SJSA1 (cell line): ENCODE measurements at places on chromosomes 3 and 15.

DNA sequence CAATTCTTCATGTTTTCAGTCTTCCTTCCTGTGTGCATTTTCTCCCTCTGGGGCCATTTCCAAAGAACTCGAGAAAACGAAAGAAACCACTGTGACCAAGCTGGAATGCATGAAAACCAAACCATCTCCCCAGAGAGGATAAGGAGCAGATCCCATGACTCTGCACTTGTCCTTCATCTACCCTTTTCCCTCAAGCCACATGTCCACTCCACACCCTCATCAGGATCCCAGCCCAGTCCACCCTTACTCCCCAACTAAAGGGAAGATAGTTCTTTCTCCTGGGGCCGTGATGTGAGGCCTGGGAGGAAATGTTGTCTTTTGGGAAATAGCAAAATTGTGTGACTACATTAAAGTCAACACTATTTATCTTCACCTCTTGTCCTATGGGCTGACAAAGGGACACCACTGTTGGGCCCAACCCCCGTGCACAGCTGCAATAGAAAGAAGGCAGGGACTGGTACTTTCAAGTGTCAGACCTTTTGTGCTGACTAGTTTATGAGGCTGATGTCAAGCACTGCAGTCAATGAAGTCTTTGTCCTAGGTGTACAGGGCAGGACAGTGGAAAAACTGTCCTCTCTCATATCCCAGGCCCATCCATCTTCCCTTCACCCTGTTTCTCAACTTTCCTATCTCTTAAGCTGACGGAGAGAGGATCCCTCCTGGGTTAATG, 487.1 kb upstream of the NR2F2 start:
- DNase-seq: no peak

DNA sequence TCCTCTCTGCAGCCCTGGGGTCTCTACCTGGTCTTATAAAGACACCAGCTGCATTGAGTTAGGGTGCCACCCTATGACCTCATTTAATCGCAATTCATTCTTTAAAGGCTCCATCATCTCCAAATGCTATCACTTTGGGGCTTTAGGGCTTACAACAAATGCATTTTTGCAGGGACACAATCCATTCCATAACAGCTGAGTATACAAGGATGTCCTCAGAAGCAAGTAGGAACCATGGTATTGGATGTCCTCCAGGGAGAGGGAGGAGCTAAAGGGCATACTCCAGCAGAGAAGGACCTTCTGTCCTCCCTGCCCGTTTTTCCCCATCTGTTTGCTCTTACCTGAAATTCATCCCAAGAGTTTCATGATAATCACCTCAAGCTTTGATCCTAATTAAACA, 30.3 kb downstream of the UMPS start:
- no peak for DNase-seq

DNA sequence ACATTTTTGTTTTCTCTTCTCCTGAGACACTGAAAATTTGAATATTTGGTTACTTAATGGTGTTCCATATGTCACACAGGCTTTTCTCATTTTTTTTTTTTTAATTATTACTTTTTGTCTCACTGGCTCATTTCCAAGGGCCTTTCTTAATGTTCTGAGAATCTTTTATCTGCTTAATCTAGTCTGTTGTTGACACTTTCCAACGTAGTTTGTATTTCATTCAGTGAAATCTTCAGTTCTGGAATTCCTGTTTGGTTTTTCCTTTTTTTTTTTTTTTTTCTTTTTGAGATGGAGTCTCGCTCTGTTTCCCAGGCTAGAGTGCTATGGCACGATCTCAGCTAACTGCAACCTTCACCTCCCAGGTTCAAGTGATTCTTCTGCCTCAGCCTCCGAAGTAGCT, 42.7 kb downstream of the NCK1 start:
- no peak for DNase-seq

DNA sequence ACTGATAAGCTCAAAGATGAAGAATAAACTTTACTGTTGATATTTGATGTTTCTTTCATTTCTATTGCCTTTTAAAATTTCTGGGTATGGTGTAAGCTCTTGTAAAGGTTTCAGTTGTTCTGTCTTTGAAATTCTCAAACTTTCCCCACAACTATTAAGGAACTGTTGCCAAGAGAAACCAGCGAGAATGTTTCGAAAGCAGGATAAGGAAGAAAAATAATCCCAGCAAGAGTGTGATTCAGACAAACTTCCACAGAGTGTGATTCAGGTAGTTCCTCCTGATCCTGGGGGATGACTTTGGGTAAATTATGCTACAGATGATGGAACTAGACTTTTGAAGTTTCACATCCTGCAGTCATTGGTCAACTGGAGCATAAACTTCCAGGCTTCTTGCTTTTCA, 632.0 kb downstream of the NSUN3 start:
- no peak for DNase-seq

DNA sequence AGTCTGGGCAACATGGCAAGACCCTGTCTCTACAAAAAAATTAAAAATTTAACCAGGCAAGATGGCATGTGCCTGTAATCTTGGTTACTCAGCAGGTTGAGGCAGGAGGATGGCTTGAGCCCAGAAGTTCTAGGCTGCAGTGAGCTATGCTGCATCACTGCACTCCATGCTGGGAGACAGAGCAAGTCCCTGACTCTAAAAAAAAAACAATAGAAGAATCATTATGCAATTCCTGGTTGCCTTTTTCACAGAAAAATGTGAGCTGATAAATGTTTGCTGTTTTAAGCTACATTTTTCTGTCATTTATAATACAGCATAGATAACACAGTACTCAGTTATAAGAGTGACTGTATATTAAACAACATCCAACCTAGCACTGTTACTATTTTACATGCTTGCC, 148.8 kb downstream of the SCAPER start:
- no peak for DNase-seq

DNA sequence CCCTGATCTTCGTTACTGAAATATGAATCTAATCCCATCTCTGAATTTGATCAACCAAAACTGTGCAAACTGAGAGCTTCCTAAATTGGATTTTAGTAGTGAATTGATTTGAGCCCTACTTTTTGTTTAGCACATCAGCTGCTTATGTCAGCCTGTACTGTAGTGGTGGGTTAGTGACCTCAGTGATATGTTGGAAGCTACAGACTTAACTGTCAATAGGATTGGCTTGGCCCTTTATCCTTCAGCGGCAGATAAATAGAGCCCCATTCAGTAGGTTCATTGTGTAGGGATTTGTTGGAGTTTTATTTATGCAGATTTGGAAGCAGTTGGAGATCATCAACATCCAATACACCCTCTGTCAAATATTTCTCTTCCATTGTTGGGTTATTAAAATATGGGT, 409.7 kb downstream of the SOX2 start:
- DNase-seq: no peak

DNA sequence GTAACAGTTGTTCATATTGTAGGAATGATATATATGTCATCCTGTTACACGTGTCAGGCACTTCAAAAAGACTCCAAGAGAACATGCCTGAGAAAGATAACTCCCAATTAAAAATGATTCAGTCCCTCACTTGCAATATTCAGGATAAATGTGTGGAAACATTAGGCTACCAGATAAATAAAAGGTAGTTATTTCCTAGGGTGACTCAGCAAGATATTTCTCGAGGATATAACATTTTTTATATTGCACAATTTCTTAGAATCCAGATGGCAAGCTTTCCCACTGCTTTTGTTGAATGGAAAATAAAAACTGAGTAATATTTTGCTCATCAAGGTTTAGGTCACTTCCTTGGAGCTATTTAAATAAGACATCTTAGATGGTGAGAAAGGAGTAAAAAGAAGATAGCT, 181.4 kb downstream of the GAP43 start:
- no peak for DNase-seq

DNA sequence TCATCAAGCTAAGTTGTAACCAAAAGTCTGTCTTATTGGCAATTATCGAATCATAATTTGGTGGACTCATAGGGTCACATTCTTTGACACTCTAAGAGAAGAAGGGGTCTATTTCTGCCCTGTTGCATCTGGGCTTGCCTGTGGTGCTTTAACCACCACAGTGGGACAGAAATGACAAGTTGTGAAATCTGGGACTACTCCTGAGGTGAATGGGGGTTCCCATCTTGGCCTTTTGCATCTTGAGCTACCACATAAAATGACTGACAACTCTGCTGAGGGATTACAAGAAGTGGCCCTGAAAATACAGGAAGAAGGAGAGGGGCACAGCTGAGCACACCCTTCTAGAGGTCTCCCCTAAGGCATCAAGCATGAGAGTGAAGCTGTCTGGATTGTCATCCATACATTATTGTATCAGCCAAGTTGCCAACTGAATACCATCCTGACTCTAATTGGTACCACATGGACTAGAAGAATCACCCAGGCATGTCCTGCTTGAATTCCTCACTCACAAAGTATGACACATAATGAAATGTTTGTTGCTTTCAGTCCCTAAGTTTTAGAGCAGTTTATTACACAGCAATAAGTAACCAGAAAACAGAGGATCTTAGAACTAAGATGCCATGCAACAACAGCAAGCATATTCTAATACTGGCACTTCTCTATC, 306.5 kb downstream of the ROBO1 start:
- DNase-seq: no peak

GRCh38 chr3:62332017-62332416, 41.3 kb downstream of the FEZF2 start:
- DNase-seq: no peak

GRCh38 chr3:84601303-84601702, 357.5 kb upstream of the CADM2 start:
- no peak for DNase-seq

DNA sequence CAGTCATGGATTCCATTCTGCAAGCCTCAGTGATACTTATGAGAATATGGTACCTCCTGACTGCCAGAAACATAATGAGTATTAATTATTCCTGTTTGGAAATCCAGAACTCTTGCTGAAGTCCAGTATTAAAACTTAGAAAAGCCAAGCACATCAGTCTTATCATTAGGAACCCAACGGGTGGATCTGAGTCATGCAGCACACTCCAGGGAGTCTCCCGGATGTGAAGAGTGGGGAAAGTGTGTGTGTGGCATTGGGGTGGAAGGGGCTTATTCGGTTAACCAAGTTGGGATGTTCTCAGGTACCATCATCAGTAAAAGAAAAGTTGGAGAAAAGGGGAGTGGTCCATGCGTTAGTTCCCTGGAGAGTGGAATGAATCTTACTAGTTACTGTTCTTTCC, 181.1 kb downstream of the PLCL2 start:
- no peak for DNase-seq

DNA sequence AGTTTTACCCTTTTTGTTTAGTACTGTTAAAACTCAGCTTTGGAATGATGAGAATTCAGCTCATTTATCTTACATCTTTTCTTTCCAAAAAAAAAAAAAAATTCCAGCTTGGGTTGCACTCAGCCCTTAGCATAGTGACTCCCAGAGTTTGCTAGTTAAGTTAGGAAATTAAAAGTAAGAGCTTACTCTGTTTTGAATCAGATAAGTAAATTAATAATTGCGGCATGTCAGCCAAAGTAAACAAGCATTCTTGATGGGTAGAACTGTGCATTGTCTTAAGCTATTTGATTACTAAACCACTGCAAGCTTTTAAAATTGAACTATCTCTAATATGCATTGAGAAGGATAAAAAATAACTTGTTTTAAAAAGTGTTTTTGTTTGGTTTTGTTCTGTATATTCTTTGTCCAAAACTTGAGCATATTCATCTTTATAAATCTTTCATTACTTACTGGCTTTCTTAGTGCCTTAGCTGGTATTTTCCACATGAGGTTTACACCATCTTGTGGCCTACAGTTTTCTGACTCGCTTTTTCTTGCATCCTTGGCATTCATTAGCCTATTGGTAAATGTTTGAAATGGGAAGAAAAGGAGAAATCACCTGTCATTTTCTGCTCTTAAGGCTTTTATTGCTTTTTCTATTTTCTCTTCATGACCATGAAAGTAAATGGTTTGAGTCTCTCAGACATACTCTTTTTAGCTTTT, 107.6 kb downstream of the FILIP1L start:
- DNase-seq: peak; percentile 13

- DNase-seq: no peak
Measured at GRCh38 chr3:189748046-189748445, 116.9 kb downstream of the TP63 start.

- DNase-seq: no peak
Measured at GRCh38 chr3:154552338-154552737, 122.3 kb upstream of the GPR149 start.
